ENCODE measurements at places on chromosomes 16 and 17.

DNA sequence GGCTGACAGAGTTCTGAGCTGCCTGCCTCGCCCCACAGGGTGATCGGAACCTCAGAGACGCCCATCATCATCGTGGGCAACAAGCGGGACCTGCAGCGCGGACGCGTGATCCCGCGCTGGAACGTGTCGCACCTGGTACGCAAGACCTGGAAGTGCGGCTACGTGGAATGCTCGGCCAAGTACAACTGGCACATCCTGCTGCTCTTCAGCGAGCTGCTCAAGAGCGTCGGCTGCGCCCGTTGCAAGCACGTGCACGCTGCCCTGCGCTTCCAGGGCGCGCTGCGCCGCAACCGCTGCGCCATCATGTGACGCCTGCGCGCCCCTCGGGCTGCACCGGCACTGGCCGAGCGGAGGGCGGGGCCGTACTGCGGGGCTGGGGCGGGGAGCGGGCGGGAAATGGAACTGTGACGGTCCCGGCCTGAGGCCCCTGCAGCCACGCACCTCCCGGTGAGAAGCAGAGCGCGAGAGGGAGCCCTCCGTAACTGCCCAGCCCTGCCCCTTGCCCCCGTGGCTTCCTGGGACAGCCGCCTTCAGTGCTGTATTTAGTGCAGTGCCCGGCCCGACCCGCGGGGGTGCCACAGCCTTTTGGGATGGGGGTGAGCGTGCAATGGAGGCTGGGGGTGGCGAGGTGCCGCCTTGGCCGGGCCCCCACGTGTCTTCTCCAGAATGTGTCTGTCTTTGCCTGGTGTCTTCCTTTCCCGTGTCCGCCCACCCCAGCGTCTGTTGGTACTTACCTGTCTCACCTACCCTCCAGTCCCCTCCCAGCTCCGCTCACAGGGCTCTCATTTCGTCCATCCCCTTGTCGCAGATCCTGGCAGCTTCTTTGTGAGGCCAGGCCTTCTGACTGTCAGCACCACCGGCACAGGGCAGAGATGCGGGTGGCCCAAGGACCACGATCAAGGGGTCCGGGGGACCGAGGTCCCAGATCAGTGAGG, 9.8 kb downstream of the RASL10B start:
- no peak for DNase-seq

- DNase-seq = peak; percentile 53
Measured at GRCh38 chr17:78289802-78290363, 58.5 kb downstream of the TMEM235 start.

GRCh38 chr17:75693500-75694481, 26.7 kb downstream of the SAP30BP start:
- DNase-seq = peak; percentile 93

GRCh38 chr17:14434506-14434905, 133.6 kb downstream of the HS3ST3B1 start:
- DNase-seq = no peak

DNA sequence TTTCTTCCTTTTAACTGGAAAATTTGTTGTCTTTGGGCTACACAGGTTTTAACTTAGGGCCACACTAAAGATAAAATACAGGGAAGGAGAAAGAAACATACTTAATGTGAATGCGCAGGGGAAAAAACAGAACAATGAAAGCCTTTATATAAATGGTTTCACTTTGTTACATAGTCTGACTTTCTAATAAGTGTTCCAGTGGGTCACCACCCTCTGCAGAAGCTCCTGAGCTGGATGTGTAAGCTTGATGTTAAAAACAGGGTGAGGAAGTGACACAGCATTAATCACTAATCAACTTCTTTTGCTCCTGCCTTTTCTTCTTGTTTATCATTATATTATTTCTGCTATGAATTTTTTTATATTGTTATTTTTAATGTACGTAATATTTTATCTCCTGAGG, 445.6 kb upstream of the CA10 start:
- DNase-seq = no peak
